ENCODE measurements at places on chromosomes 6 and 20.

GRCh38 chr6:137102050-137102848 is 57.5 kb upstream of the IL20RA start:
- DNase-seq = no peak

DNA sequence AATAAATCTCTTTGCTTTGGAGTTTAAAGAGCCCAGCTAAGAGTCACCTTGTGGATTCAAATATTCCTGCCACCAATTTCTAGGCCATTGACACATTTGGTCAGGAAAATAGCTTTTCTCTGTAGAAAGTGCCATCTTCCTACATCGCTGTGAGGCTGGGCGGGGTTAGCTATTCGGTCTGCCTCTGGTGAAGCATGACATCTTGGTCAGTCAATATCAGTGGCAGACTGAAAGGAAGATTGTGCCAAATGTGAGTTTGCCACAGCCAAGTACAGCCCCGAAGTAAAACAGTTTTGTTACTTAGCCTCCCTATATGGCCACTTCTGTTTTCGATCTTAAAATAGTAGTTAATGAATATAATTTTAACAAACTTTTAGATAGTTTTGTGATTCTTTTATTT is 65.5 kb upstream of the FABP7 start:
- DNase-seq = no peak

DNA sequence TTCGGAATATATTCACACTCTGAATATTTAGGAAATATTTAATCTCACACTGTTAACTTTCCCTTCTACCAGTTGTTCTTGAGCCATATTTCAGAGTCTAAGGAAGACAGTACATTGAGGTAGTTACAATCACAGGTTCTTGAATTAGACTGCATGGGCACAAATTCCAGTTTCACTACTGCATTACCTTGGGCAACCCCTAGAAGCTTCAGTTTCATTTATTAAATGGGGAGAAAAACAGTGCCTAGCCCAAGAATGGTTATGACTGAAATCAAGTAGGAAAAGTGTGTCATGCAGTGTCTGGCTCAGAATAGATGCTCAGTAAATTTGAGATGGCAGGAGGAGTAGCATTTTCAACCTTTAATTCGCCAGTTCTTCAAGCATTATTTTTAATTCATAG is 124.5 kb upstream of the SAMD5 start:
- DNase-seq = no peak

GRCh38 chr20:52193886-52194545 is 2.4 kb upstream of the ZFP64 start:
- no peak for DNase-seq

DNA sequence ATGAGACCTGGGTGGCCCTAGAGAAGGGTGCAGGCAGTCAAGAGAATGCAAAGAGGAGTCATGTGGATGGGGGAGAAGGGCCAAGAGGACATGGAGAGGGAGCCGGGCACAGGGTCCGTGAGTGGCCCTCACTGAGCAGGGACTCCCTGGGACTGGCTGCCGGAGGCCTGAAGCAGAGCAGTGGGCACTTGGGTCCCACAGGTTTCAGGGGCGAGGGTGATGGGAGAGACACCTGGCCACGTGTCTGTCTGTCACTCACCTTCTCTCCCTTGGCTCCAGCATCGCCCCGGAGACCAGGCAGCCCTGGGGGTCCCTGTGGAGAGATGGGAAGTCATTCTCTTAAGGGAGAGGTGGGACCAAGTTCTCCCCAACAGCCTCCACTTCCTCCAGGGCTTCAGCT is 25.5 kb downstream of the COL11A2 start:
- DNase-seq = no peak

GRCh38 chr6:43976706-43977403 is 150.4 kb downstream of the MRPL14 start:
- DNase-seq = no peak

GRCh38 chr20:57900226-57900905 is 190.6 kb upstream of the PMEPA1 start:
- DNase-seq = no peak

- no peak for DNase-seq
Observed at GRCh38 chr20:36501367-36502006, 39.8 kb upstream of the MYL9 start.

- no peak for DNase-seq
Observed at GRCh38 chr20:52454660-52455059, 263.1 kb upstream of the ZFP64 start.

DNA sequence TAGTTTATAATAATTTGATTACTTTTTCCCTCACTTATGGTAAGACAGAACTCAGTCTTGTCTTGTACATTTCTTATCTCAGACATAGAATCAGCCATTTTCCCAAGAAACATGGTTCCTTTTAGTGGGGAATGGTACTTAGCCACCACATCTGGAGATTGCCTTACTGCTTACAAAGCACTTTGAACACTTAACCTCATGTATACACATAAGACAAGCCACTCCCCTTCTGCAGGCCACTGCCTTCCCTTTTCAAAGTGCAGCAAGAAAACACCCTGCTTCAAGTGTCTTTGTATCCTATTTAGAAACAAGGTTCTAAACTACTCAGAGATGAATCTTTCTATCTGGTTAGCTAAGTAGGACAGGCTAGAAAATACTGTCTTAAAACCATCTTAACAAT is 159.2 kb downstream of the UBE3D start:
- DNase-seq = no peak

Data from dorsolateral prefrontal cortex (tissue), 122 donors.